ENCODE measurements at places on chromosomes 7 and 10.
A peak's percentile ranks its signal among the peaks of the same experiment; 100 is the strongest.

- DNase-seq, result no peak
Observed at GRCh38 chr10:3812141-3812540, 27.1 kb upstream of the KLF6 start.

- DNase-seq, result no peak
Observed at GRCh38 chr7:75623390-75624133, 115.2 kb downstream of the HIP1 start.

GRCh38 chr10:132065491-132066105 is at the start of gene JAKMIP3:
Gene JAKMIP3 (plus strand): TSS chr10:132065946. CDS start chr10:132104809, 38,863 bp downstream.
- peak; percentile 66 for DNase-seq

DNA sequence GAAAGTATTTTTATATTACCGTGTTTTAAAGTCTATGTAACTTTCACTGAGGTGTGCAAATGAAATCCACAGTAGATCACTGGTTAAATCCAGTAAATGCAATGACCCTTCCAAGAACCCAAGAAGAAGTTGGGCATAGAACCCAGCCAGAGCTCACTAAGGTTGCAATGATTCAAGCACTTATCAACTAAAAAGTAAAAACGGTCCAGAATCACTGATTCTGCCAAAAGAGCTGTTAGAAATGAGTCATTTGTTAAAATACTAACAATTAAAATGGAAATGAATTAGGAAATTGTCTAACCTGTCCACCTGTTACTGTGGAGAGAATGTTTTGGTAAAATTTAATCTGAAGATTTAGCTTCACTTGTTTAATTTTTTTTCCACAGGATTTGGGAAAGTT is 74.4 kb downstream of the ANK3 start:
- no peak for DNase-seq

DNA sequence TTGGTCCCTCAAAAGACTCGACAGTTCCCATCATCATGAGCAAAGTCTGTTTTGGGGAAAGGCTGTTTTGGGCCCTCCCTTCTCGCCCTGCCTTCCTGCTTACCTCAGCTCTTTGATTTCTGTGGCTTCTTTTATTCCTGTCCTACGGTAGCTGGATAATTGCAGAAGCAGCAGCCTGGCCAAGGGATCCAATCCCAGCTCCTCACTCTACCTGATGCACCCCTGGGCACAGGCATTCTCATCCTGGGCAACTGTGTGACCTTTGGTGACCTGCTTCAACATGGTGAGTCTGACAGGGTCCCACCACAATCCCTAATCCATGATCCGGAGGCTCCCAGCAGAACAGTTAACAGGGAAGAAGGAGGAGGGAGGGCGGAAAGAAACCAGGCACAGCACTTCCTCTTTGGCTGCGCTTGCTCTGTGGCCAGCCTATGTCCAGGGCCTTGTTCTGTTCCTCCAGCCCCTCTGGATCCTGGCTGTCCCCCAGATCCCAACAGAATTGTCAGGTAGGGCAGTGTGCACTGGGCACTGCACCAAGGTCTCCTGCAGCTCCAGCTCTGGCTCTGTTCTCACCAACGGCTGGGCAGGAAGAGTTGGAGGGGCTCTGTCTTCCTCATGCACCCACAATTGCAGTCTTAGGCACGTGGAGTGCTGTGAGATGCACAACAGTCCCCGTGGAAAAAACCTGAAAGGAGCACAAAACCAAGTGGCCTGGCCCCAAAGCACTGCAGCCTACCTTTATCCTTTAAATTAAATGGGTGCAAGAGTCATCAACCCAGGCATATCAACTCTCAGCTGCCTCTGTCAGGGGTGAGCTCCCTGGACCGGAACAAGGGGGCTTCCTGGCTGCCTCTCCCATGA is 144.4 kb downstream of the PTPN20 start:
- no peak for DNase-seq

- DNase-seq, result no peak
Observed at GRCh38 chr10:3528823-3529403, 256.1 kb downstream of the KLF6 start.

DNA sequence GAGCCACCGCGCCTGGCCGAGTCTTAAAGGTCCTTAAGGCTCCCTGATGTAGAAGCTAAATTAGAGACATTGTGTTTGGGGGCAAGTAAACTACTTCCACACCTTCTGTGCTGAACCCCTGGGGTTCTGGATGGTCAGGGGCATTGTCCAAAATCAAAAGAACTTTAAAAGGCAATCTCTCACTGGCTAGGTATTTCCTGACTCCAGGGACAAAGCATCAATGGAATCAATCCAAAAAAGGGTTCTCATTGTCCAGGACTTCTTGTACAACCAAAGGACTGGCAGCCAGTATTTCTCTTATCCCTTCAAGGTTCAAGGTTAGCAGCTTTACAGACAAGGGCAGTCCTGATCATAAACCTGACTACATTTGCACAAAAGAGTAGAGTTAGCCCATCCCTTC is 24.0 kb downstream of the SRPK2 start:
- no peak for DNase-seq

GRCh38 chr7:38524786-38525185 is 106.4 kb downstream of the AMPH start:
- no peak for DNase-seq

DNA sequence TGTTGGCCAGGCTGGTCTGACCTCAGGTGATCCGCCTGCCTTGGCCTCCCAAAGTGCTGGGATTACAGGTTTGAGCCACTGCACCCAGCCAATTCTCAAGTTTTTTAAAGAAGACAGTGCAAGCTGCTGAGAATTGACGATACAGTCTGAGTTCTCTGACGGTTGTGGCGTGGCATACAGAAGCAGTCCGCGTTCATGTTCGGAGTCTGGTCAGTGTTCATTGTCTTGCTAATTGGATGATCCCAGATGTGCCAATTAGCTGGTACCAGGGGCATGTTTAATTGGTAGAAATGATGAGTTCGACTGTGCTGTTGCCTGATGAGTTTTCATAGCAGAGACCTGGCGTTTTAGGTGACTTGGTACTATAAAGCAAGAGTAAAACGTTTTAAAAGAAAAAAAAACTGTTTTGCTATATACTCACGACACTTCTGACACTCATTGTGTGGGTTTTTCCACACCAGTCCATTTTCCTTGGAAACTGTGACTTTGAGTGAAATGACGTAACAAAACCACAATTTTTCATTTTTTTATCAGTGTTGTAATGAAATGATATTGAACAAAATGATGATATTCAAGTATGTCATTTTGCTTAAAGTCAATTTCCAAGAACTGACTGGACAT is 32.3 kb downstream of the CAMK1D start:
- DNase-seq, result no peak

DNA sequence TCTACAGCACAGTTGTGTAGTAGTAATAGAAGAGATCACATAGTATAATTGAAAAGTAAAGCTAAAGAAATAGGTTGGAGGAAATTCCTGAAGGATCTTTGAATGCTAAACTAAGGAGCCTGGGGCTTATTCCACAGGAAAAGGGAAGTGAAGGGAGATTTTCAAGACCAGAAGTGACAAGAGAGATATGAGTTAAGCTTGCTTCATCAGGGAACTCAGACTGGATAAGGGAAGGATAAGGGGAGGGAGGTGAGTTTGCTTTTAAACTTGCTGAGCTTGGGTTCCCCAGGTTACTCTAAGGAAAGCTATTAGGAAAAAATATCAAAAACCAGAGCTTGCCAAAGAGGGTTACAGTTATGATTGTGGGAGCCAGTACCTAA is 182.4 kb downstream of the RAPGEF5 start:
- DNase-seq, result no peak
